ENCODE measurements at places on chromosomes 2 and 18.

- DNase-seq, result no peak
These were observed 8.1 kb upstream of the MTX2 start for GRCh38 chr2:176261136-176261535.

- no peak for DNase-seq
These were observed 9.7 kb downstream of the SNED1 start for GRCh38 chr2:241007880-241008710.

DNA sequence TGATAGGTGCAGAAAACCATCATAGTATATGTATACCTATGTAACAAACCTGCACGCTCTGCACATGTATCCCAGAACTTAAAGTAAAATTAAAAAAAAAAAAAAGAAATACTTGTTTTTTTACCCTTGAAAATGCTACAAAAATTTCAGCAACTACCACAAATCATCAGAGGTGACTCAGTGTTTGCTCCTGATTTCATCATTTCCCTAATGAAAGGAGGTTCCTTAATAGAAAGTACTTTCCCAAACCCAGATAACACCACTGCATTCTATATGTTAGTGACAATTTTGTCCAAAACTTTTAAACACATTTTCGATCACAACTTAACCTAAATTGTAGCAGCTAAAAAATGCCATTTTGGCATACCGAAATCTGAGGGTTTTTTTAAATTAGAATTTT is 163.3 kb downstream of the SLC39A10 start:
- DNase-seq, result no peak

GRCh38 chr18:21853016-21853415 is 112.4 kb downstream of the MIB1 start:
- no peak for DNase-seq

DNA sequence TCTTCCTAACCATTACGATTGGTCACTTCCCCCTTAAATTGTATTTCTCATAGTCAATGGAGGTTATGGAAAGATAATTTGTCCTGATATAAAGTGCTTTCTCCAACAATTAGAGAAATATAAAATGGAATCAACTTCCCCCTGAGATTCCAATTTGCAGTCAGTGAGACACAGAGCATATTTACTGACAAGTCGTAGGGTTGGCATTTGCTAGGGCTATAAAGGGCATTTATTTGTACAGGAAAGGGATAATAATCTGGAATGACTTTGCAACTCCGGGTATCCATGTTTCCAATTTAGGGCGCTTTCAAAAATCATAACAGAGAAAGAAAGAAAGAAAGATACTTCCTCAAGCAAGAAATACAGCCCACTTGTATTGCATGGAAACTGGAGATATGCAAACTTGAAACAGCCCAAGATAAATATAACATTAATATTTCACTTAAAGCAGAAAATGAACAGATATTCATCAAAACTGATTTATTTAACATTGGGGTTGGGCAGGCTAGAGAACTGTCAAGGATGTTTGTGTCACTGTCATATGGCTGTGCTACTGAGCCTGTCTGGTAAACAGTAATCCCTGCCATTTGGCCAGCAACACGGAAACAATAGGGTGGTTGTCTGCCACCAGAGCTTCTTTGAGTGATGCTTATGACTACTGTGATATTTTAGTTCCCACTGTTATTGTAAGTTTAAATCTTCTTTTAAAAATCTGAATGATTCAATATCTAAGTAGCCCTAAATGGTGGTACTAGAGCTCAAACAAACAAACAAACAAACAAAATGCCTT is 621.8 kb downstream of the LRP1B start:
- DNase-seq, result no peak

DNA sequence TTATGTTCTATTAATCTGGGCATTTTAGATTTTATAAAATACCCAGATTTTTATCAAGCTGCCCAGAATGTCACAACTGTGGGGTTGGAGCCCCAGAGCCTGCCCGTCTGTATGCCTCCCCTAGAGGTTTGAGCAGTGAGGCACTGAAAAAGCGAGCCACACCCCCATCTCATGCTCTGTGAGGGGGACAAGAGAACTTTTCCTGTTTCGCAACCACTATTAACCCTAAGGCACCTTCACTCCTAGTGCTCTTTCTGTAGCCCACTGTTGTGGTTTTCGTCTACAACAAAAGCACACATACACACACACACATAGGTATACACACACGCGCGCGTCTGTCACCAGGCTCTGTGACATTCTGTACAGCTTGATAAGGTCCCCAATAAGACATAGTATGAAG is 38.0 kb downstream of the DCDC2C start:
- no peak for DNase-seq

DNA sequence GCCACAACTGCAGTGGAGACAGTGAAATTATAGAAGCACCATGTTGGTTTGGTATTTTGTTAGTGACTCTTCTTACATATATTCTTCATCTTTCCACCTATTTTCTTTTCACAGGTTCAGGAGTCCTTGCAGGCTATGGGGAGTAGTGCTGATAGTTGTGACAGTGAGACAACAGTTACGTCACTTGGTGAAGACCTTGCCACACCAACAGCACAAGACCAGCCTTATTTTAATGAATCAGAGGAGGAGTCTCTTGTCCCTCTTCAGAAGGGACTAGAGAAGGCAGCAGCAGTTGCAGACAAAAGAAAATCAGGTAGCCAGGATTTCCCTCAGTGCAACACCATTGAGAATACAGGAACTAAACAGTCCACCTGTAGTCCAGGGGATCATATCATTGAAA is 23.6 kb downstream of the ITPRID2 start:
- no peak for DNase-seq

DNA sequence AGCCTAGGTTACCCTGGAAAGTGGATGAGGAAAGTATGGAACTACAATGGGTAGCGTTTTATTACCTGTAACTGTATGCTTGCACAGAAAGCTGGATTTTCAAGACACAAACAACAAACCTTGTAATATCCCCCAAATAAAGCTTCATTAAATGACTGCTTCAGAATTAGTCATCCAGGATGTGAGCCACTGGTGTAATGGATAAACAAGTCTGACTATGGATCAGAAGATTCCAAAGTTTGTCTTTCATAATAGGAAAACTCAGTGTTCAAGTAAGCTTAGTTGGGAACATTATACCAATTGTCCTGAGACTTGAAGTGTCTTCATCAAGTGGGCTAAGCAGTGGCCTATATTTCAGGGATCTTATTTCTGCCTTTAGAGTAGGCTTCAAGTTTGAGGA is 518.8 kb downstream of the LRP1B start:
- no peak for DNase-seq

- DNase-seq, result no peak
These were observed 13.9 kb upstream of the TANK start for GRCh38 chr2:161146209-161146775.

- no peak for DNase-seq
These were observed 92.0 kb upstream of the CYP1B1 start for GRCh38 chr2:38167968-38168350.

- no peak for DNase-seq
These were observed 182.2 kb upstream of the CDH2 start for GRCh38 chr18:28359176-28359575.

- no peak for DNase-seq
These were observed 127.2 kb downstream of the UBE2E3 start for GRCh38 chr2:181107628-181107945.

- no peak for DNase-seq
These were observed 28.9 kb upstream of the ACTR2 start for GRCh38 chr2:65198737-65199136.

Measured in iPS-NIHi11 (cell line).